ENCODE measurements at places on chromosomes 2 and 18.

- DNase-seq, result no peak
Measured at GRCh38 chr2:128091726-128092080, 703 bp downstream of the UGGT1 start.

DNA sequence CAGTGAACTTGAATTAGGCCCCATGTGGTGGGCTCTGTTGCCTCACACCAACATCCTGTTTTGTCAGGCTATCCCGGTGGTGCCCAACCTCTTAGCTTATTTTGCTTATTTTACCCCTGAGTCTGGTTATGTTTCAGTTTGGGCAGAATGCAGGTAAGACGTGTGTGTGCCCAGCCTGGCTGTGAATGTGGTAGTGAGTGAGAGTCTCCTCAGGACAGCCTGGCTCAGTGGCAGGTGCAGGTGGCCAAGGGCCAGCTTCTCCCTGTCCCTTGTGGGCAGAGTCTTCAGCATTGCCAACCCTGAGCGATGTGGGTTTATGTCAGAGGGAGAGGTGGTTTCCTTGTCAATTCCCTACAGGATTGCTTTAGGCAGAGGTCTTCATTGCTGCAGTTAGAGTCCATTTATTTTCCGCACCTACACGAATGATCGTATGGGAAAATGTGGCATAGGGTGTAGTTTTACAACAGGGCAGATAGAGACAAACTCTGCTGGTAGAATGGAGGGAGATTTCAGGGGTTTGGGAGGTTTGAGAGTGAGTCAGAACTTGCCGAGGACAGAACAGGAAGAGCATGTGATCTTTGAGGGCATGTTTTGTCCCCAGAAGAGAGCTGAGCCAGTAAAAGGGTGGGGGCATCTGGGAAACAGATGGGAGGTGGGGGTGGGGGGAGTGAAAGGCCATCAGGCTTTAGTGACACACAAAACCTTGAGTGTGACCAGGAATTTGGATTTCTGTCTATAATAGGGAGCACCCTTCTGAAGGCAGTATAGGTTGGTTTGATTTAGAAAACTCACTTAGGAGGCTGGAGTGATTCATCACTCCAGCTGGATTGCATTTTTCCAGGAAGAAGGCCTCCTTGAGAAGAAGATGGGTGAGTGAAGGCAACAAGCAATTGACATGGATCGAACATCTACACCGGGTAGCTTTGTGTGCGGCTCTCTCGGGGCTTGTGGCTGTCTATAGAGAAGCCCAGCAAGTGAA lies 156.2 kb upstream of the CELF4 start:
- DNase-seq, result no peak

DNA sequence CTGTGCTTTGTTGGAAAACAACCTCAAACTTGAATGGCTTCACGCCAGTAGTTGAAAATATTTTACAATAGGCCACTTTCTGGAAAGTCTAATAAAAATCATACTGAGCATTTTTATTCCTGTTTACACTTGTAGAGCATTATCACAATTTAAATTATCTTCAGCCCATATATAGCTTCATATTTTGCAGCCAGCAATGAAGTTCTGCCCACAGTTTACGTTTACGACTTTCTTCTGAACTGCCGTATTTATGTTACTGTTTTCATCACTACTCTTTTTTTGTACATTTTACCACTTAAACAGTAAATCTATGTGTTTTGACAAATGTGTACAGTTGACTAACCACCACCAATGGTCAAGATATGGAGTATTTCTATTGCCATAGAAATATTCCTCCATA lies 86.2 kb downstream of the COPS8 start:
- DNase-seq, result no peak

- DNase-seq, result no peak
Measured at GRCh38 chr2:23692851-23693605, 233.9 kb downstream of the ATAD2B start.

DNA sequence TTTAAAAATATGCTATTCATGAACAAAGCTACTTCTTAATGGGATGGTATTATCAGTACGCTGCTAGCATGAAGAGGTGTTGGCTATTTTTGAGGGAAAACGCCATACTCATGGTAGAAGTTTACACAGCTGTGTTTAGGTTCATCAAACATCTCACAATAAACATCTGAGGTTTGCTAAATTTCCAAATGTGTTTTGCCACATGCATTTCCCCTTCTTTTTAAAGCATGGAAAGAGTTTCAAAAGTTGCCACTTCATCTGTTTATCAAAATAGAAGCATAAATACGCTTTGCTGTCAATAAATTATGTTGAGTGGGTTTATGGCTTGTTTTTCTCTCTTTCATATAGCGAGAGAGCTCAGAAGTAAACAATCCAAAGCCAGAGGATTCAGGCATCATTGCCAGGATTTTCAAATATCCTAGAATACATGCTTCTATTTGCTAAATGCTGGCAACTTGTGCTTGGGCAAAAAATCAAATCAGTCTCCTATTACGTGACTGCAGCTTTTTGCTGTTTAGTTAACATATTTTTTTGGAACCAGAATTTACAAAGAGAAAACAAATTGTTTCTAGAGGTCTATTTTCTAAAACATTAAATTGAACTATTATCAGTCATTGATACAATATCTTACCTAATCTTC lies 1919.9 kb upstream of the LRRTM1 start:
- DNase-seq, result no peak
